ENCODE measurements at places on chromosomes 3 and 15. TPM values are rescaled to one million over a fixed set of nuclear protein-coding genes. Genes with fewer than 3 reads are reported as not detected.
A peak's percentile ranks its signal among the peaks of the same experiment; 100 is the strongest.

CACNA2D2 gene
- 2.0 TPM for total RNA-seq

DNA sequence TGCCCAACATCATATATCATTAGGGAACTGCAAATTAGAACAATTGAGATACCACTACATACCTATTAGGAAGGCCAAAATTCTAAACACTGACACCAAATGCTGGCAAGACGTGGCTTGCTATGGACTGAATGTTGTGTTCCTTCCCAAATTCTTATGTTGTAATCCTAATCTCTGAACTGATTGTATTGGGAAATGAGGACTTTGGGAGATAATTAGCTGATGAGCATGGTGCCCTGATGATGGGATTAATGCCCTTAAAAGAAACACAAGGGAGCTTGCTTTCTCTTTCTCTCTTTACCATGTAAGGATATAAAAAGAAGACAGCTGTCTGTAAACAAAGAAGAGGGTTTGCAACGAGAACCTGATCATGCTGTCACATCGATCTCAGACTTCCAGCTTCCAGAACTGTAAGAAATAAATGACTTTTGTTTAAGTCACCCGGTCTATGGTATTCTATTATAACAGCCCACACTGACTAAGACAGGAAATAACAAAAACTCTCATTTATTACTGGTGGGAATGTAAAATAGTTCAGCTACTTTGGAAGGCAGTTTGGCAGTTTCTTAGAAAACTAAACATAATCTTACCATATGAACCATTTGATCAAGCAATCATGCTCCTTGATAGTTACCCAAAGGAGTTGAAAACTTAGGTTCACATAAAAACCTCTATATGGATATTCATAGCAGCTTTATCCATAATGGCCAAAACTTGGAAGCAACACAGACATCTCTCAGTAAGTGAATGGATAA, 458.3 kb upstream of the CBLB start:
- no peak overlapping the region for H3K4me3 ChIP-seq
- DNase-seq = no peak
- H3K27ac ChIP-seq = no peak overlapping the region
- no peaks in the 10 kb centered on the region for H3K36me3 ChIP-seq

GRCh38 chr3:107985496-107985895, 105.3 kb downstream of the CD47 start:
- H3K4me1 ChIP-seq = no peaks in the 10 kb centered on the region
- peak overlapping the region; percentile 19 for H3K4me3 ChIP-seq
- no peak for DNase-seq
- no peaks in the 10 kb centered on the region for H3K36me3 ChIP-seq
- H3K27me3 ChIP-seq = no peaks in the 10 kb centered on the region

- DNase-seq = no peak
- no peaks in the 10 kb centered on the region for H3K4me1 ChIP-seq
- no peak overlapping the region for H3K4me3 ChIP-seq
Observed at GRCh38 chr15:100020189-100020588, 287.0 kb upstream of the LYSMD4 start.

DNA sequence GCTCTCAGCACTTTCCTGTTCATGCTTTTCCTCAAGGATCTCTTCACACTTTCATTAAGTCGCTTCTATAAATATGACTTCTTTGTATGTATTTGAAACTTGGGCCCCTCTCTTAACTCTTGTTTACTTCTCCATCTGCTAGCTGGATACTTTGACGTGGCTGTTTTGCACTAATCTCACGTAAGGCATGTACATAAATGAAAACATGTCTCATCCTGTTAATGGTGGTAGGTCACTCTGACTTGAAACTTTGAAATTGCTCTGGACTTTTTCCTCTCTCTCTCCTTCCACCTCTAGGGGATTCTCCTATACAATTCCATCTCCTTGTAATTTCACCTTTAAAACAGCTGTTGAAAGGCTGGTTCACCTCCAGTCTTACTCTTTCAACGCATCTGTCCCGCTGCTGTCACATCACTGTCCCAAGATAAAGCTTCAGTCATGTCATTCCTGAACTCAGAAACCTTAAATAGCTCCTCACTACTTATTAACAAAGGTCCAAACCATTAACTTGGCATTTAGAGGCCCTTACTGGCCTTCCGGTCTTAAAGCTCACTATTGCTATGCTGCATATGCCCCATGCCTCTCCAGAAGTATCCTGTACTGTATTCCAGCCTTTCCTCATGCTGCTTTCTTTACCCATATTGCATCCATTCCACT, 1.2 kb downstream of the BLOC1S6 start:
- no peak for DNase-seq
- H3K36me3 ChIP-seq = peaks cover 9% of the 10 kb centered on the region
- H3K27ac ChIP-seq = peak overlapping the region; percentile 97
- peak overlapping the region; percentile 87 for H3K4me3 ChIP-seq

- peak overlapping the region; percentile 61 for H3K4me3 ChIP-seq
- DNase-seq = peak; percentile 51
- no peaks in the 10 kb centered on the region for H3K36me3 ChIP-seq
- peaks cover 5% of the 10 kb centered on the region for H3K4me1 ChIP-seq
Observed at GRCh38 chr3:198079771-198080520, 119.9 kb downstream of the LMLN start.

DNA sequence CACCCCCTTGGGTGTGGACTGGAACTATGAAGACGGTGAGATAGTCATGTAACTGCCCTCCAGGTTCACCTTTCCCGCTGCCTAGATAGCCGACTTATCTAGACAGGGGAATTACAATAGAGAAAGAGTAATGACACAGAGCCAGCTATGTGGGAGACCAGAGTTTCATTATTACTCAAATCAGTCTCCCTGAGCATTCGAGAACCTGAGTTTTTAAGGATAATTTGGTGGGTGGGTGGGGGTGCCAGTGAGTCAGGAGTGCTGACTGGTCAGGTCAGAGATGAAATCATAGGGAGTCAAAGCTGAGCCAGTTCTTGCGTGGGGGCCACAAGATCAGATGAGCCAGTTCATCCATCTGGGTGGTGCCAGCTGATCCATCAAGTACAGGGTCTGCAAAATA, 19.7 kb upstream of the DNAJC19 start:
- DNase-seq = no peak
- H3K27ac ChIP-seq = no peak overlapping the region
- no peaks in the 10 kb centered on the region for H3K4me1 ChIP-seq
- H3K4me3 ChIP-seq = no peak overlapping the region

DNA sequence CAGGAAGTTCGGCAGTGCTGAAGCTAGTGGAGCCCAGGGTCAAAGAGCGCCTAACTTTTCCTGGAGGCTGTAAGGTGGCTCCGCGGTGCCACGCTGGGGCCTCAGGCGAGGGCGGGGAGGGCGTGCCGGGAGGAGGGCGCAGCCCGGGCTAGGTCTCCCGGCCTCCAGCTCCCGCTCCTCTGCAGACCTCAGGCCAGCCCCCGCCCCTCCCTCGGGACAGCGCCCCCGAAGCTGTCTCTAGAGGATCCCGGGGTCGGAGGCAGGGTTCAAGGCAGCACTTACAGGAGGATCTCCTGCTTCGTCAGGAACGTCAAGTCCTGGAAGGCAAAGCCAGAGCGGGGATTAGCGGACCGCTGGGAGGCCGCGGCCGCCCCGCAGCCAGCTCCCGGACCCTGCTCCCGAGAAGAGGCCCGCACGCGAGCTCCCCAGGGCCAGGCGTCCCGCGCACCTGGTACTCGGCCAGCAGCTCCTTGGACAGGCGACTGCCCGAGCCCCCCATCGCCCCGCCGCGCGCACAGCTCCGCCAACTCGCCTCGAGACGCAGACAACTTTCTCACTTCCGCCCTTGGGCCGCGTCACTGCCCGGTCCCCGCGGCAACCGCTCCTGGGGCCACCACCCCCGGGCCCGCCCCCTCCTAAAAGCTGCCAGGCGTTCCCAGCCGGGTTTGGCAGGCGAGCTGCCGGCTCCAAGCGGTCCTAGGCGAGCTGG, at the start of gene CIB1:
TSS of gene CIB1 (minus strand) at position 555 of the 709 bp plus-strand sequence. CDS start at position 499, 56 bp downstream.
- H3K4me1 ChIP-seq = peaks cover 39% of the 10 kb centered on the region
- peak within 1 kb of the TSS; percentile 99 for H3K27ac ChIP-seq
- peaks cover 26% of the 10 kb centered on the region for H3K36me3 ChIP-seq
- no peaks in the 10 kb centered on the region for H3K27me3 ChIP-seq
- peak within 1 kb of the TSS; percentile 92 for H3K4me3 ChIP-seq

ZNF35 gene
- 1.3 TPM for total RNA-seq

DNA sequence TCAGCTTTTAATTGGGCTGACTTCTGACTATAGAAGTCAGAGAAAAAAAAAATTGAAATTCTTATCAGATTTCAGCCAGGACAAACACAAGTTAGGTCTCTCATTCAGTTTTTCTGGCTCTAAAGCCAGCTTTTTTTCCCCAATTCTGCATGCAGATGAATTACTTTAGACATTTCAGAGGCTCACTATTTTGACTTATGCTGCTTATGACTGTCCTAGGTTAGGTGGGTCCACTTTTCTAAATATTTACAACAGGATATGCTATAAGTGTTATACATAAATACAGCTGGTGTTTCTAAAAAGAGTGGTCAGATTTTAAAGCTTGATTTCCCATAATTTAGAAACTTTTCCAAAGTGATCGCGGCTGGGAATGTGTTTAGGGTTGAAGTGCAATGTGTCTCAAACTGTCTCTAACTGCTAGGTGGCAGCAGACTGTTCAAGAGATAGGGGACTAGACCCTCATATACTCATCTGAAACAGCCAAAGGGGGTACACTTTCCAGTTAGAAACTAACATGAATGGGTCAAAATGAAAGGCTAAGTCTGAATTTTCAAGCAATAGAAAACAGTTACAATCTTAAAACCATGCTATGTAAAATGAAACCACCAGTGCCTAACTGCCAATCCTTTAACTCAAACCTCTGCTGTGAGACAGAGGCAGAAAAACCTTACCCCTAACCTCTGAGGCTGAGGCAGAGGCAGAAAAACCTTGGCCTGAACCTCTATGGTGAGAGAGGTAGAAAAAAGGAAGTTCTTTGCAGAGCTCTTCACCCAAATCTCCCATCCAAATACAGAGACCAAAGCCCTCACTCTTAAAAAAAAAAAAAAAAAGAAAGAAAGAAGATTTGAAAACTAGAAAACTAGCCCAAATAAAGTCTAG, 596.0 kb downstream of the NTRK3 start:
- H3K4me1 ChIP-seq = no peaks in the 10 kb centered on the region
- DNase-seq = no peak
- no peak overlapping the region for H3K4me3 ChIP-seq
- no peak overlapping the region for H3K27ac ChIP-seq
- no peaks in the 10 kb centered on the region for H3K36me3 ChIP-seq
- H3K27me3 ChIP-seq = no peaks in the 10 kb centered on the region

CELF6 gene
- 0.69 TPM for total RNA-seq

DNA sequence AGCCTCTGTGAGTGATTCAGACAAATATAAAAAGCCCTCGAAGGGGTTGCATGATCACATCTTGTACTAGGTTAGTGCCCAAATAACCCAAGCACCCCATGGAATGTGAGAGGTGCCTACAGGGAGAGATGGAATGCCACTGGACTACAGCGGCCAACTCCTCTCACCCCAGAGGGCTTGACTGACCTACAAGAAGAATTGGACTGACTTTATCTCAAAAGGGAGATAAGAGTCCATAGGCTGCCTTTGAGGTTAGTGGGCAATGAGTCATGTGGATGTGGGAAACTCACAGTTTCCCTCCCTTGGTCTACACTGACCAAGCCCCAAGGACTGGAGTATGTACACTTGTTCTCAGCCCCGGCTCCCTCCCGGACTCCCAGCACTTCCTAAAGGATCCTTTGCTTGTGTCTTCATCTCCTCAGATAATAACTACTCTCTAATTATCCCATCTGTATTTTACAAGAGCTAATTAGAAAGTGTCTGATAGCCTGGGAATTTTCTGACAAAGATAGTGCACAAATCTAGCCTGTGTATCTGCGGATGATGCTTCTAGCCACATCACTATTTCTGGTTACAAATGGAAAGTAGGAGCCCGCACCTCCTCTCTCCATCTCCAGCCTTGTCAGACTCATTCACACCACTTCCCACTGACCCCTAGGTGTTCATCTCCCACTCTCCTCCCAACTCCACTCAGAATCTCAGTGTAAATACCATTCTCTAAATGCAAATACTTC, 547.8 kb upstream of the TBL1XR1 start:
- H3K4me1 ChIP-seq = no peaks in the 10 kb centered on the region
- no peak overlapping the region for H3K27ac ChIP-seq
- no peaks in the 10 kb centered on the region for H3K36me3 ChIP-seq
- H3K4me3 ChIP-seq = no peak overlapping the region

GRCh38 chr3:89644716-89645115, 537.3 kb downstream of the EPHA3 start:
- H3K27ac ChIP-seq = no peak overlapping the region
- no peak overlapping the region for H3K4me3 ChIP-seq
- no peaks in the 10 kb centered on the region for H3K4me1 ChIP-seq
- H3K27me3 ChIP-seq = no peaks in the 10 kb centered on the region

DNA sequence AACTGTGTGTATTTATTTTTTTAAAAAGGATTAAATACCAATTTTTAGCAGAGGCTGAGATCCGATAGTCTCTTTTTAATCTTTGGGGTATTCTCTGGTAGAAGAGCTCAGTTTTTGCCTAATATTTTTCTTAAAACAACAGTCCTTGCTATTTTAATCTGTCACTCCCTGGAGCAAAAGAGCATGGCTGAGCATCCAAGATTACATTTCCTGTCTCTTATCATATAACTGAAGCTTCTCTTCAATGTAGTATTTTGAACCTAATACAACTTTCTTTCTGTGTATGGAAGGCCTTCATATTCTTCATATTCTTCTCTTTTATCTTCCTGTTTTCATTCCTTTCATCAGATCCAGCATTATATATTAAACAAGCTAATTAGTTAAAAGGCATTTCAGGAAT, 293.7 kb downstream of the NSUN3 start:
- H3K27me3 ChIP-seq = no peaks in the 10 kb centered on the region
- no peak for DNase-seq
- no peaks in the 10 kb centered on the region for H3K4me1 ChIP-seq

SKOR1 gene
- total RNA-seq = 1.9 TPM

DNA sequence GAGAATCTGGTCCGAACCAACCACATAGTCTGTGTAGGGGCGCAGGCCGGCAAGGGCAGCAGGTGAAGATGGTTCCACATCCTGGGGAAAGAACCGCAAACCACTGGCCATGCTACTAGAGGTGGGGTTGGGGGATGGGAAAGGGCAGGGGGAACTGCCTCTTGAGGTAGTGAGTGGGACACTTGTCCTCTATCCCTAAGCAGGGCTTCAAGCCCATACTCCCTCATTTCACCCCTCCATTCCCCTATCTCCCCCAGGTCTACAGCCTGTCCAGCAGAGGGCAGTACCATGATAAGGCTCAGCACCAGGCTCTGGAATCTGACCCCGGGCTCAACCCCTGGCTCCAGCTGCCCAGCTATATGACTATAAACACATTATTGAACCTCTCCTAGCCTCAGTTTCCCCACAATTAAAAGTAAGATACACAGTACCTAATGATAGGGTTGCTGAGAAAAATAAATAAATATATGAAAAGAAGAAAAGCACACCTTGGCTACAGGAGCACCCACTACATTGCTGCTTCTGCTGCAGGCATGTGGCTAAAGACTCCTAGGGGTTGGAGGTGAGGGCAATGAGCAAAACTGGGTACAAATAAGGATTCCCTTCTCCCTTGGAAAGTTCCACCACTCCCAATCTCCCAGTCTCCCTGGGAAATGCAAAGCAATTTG, 6.3 kb downstream of the GORASP1 start:
- DNase-seq = peak; percentile 29
- peak overlapping the region; percentile 30 for H3K27ac ChIP-seq
- H3K27me3 ChIP-seq = no peaks in the 10 kb centered on the region
- peaks cover 2% of the 10 kb centered on the region for H3K4me1 ChIP-seq
- no peak overlapping the region for H3K4me3 ChIP-seq
- H3K36me3 ChIP-seq = peaks cover 47% of the 10 kb centered on the region

ARPIN gene
- total RNA-seq = 0.27 TPM
